ENCODE measurements at places on chromosomes 7 and 10.

DNA sequence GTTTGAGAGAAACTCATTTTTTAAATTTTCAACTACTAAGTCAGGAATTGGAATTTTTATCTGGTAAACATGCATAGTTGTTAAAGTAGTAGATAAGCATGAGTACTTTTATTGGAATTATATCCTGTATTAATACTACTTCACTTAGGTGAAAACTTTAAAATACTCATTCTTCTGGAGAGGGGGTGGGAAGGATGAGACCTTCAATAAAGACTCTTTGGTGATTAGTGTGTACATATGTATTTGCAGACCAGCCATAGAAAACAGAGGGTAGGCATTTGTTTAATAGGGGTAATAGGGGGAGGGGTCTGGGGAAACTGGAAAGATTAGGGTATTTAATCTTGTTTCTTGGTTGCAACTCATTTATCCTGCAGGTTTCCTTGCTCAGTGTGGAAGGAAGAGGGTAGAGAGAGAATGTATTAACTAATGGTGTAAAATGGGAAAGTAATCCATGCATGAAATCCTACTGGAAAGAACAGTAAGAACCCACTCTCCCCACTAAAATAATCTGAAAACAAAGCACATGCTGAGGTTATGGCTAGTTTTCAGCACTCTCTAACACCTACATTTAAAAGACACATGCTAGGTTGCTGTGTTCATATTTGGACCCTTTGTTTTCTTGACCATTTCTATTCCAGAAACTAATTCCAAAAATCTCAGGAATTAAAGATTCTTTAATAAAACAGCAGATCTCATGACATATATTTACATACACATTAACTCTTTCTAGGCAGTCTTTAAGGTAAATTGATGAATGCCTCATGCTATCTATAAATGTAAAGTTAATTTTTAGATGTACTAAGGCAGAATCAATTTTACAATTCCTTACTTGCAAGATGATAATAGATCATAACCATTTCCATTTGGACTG lies 6.2 kb upstream of the IGF2BP3 start:
- DNase-seq = no peak

- no peak for DNase-seq
Observed at GRCh38 chr7:36895192-36895591, 170.9 kb upstream of the AOAH start.

DNA sequence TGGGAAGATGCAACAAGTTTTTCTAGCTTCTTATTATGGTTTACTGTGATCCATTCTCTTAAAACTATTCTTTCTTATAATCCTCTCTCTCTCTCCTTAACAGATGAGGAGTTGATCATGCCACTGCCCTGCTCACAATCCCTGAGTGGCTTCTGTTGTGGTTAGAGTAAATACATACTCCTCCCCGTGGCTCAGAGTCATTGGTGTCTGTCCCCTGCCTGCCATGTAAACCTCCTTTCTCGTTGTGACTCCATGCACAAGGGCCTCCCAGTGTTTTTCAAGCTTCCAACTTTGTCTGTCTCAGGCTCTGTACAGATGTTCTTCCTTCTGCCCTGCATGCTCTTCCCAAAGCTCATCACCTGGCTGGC lies 20.4 kb downstream of the CCNY start:
- no peak for DNase-seq

DNA sequence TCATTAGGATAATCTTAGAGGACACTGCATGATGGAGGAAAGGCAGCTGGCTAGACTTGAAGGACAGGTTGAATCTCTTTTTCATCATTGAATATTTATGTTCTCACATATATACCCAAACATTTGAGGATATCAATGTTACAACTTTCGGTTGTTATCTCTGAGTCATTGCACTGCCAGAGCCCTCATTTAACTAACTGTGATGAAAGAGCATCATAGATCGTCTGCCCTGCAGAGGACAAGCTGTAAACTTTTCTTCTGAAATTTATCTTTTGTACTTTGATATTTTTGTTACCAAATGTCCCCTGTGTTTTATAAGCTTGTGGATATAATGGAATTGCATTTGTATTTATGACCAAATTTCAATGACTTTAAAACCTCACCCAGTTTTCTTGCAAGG lies 298.7 kb downstream of the PHF14 start:
- DNase-seq = no peak

DNA sequence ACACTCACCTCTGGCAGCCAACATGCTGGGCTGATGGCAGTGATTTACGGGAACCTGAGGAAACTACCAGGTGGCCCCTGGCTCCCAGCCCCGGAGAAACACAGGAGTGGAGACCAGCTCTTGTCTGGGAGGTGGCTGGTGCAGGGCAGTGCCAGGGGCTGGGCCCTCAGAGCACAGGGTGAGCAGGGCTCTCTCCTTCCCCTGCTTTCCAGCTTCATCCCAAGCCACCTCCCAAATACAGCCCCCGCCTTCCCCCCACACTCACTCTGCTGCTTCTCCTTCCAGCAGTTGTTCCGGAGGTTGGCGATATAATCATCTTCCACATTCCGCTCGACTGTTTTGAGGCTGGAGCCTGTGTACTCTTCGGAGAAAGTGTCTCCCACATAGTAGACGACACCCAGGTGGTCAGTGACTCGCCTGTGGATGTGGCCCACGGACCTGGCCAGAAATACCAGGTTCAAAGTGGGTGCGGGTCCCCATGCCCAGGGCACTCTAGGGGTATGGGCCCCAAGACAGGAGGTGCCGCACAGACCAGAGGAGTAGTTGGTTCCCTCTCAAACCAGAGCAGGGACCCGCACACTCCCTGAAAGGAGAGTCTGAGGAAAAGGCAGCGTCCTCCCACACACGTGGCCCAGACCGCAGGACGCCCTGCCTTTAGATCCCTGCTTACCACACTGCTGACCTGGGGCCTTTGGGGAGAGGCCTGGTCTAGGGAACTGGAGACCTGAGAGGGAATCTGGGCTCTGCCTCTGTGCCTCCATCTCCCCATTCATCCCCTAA lies 18.3 kb downstream of the DNAJB12 start:
- DNase-seq = no peak

- DNase-seq = no peak
Observed at GRCh38 chr10:11611248-11612020, at the start of gene USP6NL. USP6NL (minus strand) TSS chr10:11611650; CDS start chr10:11597634, 14,016 bp downstream.

DNA sequence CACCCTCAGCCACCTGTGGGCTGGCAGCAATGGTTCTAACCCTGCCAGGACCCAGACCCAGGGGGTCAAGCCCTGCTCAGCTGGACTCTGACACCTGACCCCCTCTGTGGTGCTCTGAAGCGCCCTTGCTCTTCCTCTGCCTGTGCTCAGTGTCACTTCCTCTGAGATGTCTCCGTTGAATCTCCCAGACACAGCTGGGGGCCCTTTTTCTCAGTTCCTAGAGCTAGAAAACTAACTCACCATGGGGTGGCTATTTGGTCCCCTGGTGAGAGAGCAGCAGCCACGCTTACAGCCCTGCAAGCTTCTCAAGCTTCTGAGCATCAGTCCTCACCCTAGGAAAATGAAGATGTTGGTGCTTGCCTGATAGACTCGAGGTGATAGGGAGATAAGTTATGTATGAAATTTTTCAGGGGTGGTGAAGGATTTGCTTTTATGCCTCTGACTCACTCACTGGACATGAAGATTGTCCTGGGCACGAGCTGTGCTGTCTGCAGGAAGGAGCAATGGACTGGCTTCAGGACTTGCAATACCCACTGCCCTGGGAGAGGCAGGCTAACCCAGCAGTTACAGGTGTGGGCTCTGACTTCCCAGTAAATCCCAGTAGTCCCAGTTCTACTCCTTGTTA lies 29.6 kb downstream of the COL13A1 start:
- DNase-seq = no peak

DNA sequence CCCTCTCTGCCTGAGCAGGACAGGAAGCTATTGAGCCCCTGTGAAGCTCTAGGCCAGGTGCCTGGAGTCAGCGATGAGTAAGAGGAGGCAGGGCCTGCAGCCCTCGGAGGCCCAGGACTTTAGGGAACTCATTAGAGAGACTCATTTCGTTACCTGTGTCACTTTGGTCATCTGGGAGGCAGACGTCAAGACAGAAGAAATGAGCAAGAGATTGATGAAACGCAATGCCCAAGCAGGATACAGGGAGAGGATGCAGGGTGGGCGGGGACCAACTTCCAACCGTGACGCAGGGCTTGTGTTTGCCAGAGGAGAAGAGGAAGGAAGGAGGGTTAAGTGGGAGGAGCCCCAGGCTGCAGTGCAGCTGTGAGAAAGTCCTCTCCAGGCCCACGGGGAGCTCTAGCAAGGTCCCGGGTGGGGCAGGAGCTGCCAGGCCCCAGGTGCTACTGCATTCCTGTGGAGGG lies 26.4 kb upstream of the GNA12 start:
- DNase-seq = no peak

DNA sequence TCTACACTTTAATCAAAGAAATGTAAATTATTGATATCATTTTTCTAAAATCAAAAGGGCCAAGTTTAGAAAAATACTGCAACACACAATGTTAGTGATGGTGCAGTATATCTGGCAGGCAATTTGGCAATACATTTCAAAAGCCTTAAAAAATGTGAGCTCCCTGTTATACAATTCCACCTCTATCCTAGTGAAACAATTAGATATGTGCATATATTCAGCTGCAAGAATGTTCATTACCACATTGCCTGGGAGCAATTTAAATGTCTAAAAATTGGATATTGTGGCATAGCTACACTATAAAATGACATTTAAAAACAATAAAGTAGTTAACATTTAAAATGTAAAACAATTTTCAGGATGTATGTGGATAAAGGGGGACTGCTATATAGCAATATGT lies 10.1 kb upstream of the ERVW-1 start:
- DNase-seq = no peak

DNA sequence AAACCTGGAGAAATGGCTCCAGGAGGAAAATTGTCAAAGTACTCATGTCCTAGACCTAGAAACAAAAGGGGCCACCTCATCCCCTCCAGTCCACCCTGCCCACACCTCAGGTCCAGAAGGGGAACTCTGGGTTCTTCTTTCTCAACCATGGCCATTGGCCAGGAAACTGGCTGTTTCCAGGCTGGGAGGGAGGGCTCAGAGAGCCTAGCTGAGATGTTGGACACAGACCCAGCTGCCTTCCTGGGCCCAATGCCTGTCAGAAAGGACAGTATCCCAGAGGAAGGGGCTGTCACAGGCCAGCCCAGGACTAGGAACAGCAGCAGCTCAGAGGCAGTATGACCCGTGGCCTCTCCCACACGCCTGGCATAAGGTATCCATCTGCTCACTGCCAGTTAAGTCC lies 9.6 kb downstream of the GRID1 start:
- DNase-seq = no peak

- no peak for DNase-seq
Observed at GRCh38 chr7:75866489-75867389, 12.1 kb upstream of the RHBDD2 start.
